ENCODE measurements at places on chromosomes 12 and 14. TPM values are rescaled to one million over a fixed set of nuclear protein-coding genes. Genes with fewer than 3 reads are reported as not detected.

Gene SDR9C7
- not detected for total RNA-seq

- H3K4me3 ChIP-seq = no peak overlapping the region
- H3K27ac ChIP-seq = no peak overlapping the region
- peaks cover 21% of the 10 kb centered on the region for H3K27me3 ChIP-seq
- H3K4me1 ChIP-seq = peaks cover 19% of the 10 kb centered on the region
- DNase-seq = no peak
- H3K36me3 ChIP-seq = no peaks in the 10 kb centered on the region
Measured at GRCh38 chr12:123071099-123071800, 79.6 kb downstream of the PITPNM2 start.

Gene TMEM253
- 0.35 TPM for total RNA-seq

Gene CLEC9A
- not detected for total RNA-seq

Gene ESR2
- total RNA-seq = not detected
